ENCODE measurements at places on chromosomes 12 and 14.
A peak's percentile ranks its signal among the peaks of the same experiment; 100 is the strongest.

GRCh38 chr12:87082756-87083155 lies 826.6 kb upstream of the MGAT4C start:
- H3K27ac ChIP-seq = no peak overlapping the region
- no peaks in the 10 kb centered on the region for H3K4me1 ChIP-seq
- H3K27me3 ChIP-seq = no peaks in the 10 kb centered on the region
- H3K4me3 ChIP-seq = no peak overlapping the region
- DNase-seq = no peak

DNA sequence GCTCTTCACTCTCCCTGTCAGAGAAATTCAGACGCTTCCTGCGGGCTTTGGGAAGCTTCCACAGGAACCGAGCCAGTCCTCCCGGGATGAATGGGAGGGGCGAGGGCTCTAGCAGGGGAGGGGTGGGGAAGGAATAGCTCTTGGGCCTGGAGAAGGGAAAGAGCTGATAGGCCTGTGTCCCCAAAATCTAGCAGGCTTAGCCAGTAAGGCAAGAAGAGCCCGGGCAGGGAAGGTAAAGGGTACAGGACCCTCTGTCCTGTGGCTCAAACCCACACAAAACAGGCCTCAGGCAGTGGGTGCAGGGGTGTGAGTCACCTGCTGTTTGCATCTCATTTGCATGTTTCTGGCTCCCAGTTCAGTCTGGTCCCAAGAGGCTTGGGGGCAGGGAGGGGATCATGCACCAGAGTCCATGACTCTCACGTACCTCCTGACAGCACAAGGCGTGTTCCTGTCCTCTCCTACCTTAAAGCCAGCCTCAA lies 8.7 kb upstream of the SMUG1 start:
- DNase-seq = no peak
- H3K27ac ChIP-seq = no peak overlapping the region
- H3K27me3 ChIP-seq = peaks cover 27% of the 10 kb centered on the region

DNA sequence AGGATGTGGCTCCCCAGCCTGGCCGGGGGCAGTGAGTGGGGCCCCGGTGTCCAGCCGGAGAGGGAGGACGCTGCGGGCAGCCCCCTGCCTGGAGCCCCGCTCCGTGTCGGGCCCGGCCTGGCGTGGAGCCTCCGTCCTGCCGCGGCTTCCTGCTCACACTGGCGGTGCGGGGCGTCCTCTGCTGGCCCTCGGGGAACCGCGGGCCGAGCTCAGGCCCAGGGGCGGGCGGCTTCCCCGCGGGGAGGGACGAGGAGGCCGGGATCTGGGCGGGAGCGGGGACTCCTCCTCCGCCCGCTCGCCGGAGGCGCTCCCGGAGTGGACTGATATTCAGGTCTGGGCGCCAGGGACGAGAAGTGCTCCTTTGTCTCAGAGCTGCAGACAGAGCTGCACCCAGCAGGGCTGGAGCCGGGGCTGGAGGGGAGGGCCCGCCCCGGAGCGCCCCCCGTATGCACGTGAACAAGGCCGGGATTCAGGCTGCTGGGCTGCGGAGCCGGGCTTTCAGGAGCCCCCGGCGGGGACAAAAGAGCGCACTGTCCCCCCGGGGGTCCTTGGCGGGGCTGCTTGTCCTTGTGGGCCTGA lies 2.2 kb downstream of the MMP17 start:
- H3K36me3 ChIP-seq = no peaks in the 10 kb centered on the region
- peaks cover 26% of the 10 kb centered on the region for H3K4me1 ChIP-seq
- peak overlapping the region; percentile 50 for H3K4me3 ChIP-seq
- H3K27me3 ChIP-seq = peaks cover 37% of the 10 kb centered on the region

DNA sequence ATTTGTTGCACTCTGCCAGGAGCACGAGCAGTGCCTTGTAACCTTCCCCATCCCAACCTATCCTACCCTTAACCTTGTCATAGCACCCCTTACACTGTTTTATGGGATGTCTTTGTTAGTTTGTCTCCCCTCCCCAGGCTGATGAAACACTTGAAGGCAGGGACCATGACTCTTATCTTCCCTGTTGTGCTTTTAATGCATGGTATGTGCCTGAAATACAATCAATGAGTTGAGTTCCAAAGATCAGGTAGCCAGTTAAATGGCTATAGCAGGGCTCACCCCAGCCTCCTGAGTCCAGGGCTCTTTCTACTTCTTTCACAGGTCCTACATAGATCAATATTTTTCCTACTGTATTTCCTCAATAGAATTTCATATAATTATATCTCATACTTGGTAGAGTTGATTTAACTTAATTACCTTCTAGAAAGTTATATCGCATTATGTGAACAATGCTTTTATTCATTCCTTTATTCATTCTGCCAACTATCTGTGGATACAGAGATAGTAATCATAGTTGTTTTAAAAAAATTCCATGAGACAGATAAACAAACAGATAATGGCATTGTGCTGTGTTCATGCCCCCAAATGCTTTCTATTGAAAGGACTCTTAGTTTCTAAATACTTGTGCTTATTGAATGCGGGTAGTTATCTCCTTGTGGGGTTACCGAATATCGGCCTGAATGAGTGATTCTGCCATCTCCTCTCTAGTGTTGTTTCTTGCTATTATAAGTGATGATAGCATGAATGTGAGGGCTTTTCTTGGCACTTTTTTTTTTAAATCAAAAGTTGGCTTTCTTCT lies 347.4 kb downstream of the NPAS3 start:
- H3K4me1 ChIP-seq = no peaks in the 10 kb centered on the region
- DNase-seq = no peak

DNA sequence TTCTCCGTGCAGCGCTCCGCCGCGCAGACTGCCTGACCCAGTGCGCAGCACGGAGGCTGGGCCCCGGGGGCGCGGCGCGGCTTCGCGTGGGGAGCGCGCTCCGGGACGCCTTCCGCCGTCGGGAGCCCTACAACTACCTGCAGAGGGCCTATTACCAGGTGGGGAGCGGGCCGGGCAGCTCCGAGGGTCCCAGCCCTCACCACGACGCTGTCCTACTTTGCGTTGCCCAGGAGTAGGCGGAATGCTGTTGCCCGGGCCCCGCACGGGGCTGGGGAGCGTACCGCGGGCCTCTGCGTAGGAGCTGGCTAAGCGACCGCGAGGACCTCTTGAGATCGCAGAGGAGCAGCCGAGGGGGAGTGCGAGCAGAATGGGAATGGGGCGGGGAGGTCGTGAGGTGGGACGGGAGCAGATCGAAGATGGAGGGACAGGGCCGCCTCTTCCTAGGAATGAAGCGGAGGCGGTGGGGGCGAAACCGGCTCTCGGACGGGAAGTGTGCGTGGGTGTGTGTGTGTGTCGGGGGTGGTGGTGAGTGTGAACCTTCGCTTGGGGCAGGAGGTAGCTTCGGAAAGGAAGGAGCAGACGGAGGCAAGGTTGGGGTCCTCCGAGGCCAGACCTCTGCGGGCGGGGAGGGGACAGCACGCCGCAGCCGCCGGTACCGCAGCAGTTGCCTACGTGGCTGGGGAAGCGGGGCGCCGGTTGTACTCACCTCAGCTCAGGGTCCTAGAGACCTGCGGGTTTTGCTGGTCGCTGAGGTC lies 751 bp downstream of the P3H3 start:
- peak overlapping the region; percentile 67 for H3K4me3 ChIP-seq
- no peaks in the 10 kb centered on the region for H3K36me3 ChIP-seq
- H3K27me3 ChIP-seq = peaks cover 7% of the 10 kb centered on the region
- H3K4me1 ChIP-seq = peaks cover 8% of the 10 kb centered on the region
- DNase-seq = no peak
- peak overlapping the region; percentile 4 for H3K27ac ChIP-seq

DNA sequence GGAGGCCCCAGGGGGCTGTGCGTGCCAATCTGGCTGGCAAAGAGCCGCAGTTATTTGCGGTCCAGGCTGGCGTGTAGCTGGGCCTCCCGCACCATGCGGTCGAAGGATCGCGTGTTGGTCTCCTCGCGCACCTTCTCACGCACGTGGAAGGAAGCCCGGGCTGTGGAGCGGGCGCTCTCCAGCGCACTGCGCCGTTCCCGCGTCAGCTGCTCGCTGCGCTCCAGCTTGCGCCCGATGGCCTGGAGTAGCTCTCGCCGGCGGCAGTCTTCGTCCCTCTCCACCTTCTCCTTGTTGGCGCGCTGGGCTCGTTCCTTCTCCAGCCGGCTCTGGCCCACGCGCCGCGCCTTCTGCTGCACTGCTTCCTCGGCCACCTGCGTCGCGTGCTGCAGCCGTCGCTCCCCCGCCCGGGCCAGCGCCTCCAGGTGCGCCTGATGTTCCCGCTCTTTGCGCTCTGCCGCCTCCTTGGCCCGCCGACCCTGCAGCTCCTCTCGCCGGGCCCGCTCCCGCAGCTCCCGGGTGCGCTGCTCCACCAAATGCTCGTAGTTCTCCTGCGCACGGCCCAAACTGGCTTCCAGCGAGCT lies 3.1 kb downstream of the CCDC177 start:
- peaks cover 24% of the 10 kb centered on the region for H3K27me3 ChIP-seq
- peaks cover 25% of the 10 kb centered on the region for H3K4me1 ChIP-seq
- H3K27ac ChIP-seq = no peak overlapping the region
- DNase-seq = no peak
- H3K4me3 ChIP-seq = peak overlapping the region; percentile 46

DNA sequence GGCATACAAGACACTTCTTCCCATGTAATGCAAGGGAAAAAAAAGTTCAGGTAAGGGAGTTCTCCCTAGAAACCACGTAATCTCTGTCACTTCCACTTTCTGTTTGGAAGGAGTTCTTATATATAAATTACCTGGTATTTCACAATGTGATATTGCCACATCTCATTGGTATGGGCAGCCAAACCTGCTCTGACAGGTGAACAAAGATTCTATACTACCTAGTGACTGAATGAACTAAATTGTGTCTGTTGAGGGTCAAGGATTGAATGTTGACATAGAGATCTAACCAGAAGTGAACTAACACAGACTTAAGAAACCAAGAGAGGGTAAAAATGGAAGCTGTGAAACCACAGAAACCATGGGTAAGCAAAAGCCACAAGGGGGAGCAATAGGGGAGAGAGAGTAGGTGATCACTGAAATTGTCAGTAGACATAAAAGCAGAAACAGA lies 161.3 kb downstream of the RPL10L start:
- DNase-seq = no peak
- no peaks in the 10 kb centered on the region for H3K4me1 ChIP-seq
- no peak overlapping the region for H3K4me3 ChIP-seq
- no peaks in the 10 kb centered on the region for H3K27me3 ChIP-seq
- no peaks in the 10 kb centered on the region for H3K36me3 ChIP-seq

DNA sequence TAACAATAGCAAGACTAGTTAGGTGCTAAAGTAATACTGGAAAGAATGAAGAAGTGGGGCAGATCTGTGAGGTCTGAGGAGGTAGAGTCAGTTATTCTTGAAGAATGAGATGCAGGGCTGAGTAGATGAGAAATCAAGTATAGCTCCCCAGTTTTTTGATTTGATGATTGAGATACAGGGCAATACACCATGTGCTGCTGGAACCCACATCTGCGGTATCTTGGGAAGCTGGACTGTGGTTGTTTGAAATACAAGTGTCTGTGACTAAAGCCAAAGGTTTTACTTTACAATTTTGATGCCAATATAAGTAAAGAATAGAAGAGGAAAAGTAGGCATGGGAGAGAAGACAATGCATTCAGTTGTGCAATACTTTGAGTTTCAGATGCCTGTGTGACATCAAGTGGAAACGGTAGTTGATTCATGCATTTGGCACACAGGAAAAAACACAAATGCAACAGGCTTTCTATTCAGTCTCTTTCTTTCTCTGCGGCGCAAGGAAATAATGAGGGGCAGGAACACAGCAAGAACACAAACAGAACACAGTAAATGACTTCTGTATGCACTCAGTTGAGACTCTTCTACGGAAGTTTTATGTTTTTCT lies 190.2 kb upstream of the SLC38A2 start:
- DNase-seq = no peak
- H3K27ac ChIP-seq = no peak overlapping the region
- H3K4me3 ChIP-seq = no peak overlapping the region
- H3K4me1 ChIP-seq = no peaks in the 10 kb centered on the region

- no peaks in the 10 kb centered on the region for H3K4me1 ChIP-seq
- no peak overlapping the region for H3K27ac ChIP-seq
- H3K36me3 ChIP-seq = no peaks in the 10 kb centered on the region
- H3K27me3 ChIP-seq = no peaks in the 10 kb centered on the region
- no peak overlapping the region for H3K4me3 ChIP-seq
Observed at GRCh38 chr12:76781321-76781720, 17.4 kb downstream of the ZDHHC17 start.

GRCh38 chr12:42792265-42792664 lies 202.7 kb upstream of the PRICKLE1 start:
- H3K27me3 ChIP-seq = no peaks in the 10 kb centered on the region
- no peak for DNase-seq
- H3K36me3 ChIP-seq = no peaks in the 10 kb centered on the region
- no peak overlapping the region for H3K4me3 ChIP-seq

- DNase-seq = no peak
- H3K27me3 ChIP-seq = no peaks in the 10 kb centered on the region
- no peak overlapping the region for H3K27ac ChIP-seq
- H3K36me3 ChIP-seq = no peaks in the 10 kb centered on the region
- H3K4me3 ChIP-seq = peak overlapping the region; percentile 38
Observed at GRCh38 chr12:47772094-47772660, 861 bp upstream of the SLC48A1 start.

DNA sequence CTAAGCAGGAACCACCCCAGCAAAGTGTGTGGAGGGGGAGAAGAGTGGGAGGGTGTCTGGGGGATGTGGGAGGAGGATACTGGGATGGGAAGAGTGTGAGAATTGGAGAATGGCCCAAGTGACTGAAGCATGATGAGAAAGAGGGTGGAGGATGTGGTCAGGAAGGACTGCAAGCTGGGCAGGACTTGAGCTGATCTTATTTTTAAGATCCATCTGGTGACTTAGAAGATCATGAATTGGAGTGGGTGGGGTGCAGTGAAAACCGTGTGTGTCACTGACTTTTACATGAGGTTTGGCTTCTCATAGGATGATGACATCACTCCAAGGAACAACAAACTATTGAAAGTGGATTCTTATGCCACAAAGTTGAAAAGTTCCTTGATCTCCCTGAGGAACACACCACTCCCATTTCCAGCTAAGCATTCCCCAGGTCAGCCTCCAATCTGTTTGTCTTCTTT lies 287.5 kb downstream of the GALC start:
- DNase-seq = no peak
- no peak overlapping the region for H3K4me3 ChIP-seq
- H3K4me1 ChIP-seq = no peaks in the 10 kb centered on the region
- H3K36me3 ChIP-seq = no peaks in the 10 kb centered on the region

DNA sequence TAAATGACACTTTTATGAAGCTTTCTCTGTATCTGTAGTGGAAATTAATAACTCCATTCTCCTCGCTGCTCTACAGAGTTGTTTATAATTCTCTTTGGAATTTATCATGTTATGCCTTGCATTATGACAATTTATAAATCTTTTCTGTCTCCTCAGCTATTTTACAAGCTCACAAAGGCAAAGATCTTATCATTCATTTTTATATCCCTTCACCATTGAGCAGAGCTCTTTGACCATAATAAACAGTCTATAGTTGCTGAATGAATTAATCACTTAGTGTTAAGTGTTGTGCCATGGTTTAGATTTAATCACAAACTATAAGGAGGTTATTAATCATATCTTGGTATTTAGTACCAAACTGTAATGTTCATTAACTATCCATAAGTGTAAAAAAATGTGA lies 126.4 kb downstream of the NAV3 start:
- no peaks in the 10 kb centered on the region for H3K27me3 ChIP-seq
- DNase-seq = no peak
- H3K36me3 ChIP-seq = no peaks in the 10 kb centered on the region
- no peaks in the 10 kb centered on the region for H3K4me1 ChIP-seq
